ENCODE measurements at places on chromosomes 12 and 14. TPM values are rescaled to one million over a fixed set of nuclear protein-coding genes. Genes with fewer than 3 reads are reported as not detected.
A peak's percentile ranks its signal among the peaks of the same experiment; 100 is the strongest.

The CD69 gene
- 253 TPM for polyA plus RNA-seq

GRCh38 chr12:93025145-93026103 lies 96.3 kb upstream of the EEA1 start:
- H3K36me3 ChIP-seq, result no peaks in the 10 kb centered on the region
- no peak for DNase-seq
- no peak overlapping the region for H3K4me3 ChIP-seq
- H3K4me1 ChIP-seq, result no peaks in the 10 kb centered on the region
- H3K27ac ChIP-seq, result no peak overlapping the region
- no peaks in the 10 kb centered on the region for H3K27me3 ChIP-seq

The ARHGAP5 gene
- 15.9 TPM for polyA plus RNA-seq

DNA sequence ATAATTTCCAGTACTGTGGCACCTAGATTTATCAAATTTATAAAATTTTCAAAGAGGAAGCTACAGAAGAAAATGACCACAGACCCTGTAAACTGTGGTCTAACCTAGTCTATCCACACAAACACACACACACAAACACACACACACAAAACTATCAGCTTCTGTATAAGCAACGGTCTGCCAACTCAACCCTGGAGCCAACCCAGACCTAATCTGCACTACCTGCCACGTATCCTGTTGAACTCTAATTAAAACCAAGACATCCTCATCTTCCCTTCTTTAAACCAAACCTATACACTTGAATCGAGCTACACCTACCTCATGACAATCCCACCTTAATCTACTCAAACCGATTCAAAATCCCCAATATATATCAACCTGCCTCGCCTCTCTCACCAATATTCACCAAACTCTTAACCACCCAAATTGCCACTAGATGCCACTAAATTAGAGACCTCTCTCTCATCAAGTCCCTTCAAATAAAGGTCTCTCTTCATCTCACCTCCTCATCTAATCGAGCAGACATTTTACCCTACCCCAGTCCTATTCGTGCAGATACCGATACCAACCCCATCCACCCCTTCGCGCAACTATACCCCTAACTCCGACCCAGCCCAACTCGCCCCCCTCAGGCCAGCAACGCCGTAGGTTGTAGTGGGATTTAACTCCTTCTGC lies 808 bp downstream of the ACIN1 start:
- H3K4me3 ChIP-seq, result peak overlapping the region; percentile 79
- H3K27ac ChIP-seq, result peak overlapping the region; percentile 97
- H3K4me1 ChIP-seq, result peaks cover 38% of the 10 kb centered on the region
- H3K27me3 ChIP-seq, result no peaks in the 10 kb centered on the region
- H3K36me3 ChIP-seq, result peaks cover 46% of the 10 kb centered on the region

GRCh38 chr12:105077435-105077834 lies 6.8 kb downstream of the ALDH1L2 start:
- H3K4me3 ChIP-seq, result no peak overlapping the region
- no peak overlapping the region for H3K27ac ChIP-seq
- no peaks in the 10 kb centered on the region for H3K4me1 ChIP-seq
- H3K27me3 ChIP-seq, result peaks cover 12% of the 10 kb centered on the region
- H3K36me3 ChIP-seq, result no peaks in the 10 kb centered on the region

The TMPO gene
- polyA plus RNA-seq, result 42.0 TPM

DNA sequence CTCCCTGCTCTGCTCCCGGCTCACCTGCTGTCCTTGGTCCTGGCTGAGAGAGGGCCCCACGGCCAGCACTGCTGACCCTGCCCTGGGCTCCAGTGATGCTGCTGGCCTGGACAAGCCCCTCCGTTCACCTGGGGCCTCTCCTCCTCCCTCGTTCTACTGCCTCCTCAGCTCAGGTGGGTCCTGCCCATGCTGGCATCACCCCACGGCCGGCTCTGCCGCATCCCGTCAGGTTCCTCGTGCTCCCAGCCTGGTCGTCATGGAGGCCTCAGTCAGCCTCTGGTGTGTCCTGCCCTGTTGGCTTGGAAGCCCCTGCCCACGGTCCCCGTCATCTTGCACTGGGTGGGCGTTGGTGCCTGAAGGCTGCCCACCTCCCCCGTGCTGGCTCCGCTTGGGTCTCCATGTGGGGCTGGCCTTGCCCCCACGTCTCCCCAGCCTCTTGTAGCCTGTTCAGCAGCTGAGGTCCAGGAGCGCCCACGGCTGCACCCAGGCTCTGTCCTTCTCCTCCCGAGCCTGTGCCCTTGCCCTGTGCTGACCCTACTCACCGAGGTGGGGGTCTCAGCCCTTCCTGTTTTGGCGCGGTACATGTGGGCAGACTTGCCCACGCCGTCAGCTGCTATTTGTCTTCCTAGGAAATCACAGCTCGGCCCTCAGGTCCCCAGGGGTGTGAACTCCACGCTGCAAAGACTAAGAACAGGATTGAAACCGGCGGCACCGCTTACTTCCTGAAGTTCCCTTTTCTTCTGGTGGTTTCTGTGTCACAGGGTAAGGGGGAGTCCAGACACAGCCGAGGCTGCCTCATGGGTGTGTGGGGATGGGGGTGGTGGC lies 121.6 kb downstream of the TMEM121 start:
- no peaks in the 10 kb centered on the region for H3K4me1 ChIP-seq
- no peak for DNase-seq
- H3K4me3 ChIP-seq, result no peak overlapping the region
- no peak overlapping the region for H3K27ac ChIP-seq

- no peaks in the 10 kb centered on the region for H3K4me1 ChIP-seq
- no peak for DNase-seq
- no peak overlapping the region for H3K27ac ChIP-seq
- H3K4me3 ChIP-seq, result no peak overlapping the region
- H3K36me3 ChIP-seq, result no peaks in the 10 kb centered on the region
These were observed 435.0 kb downstream of the NELL2 start for GRCh38 chr12:44441155-44441554.
